GM23248 (cell line): ENCODE measurements at places on chromosomes 12 and 14.

GRCh38 chr12:127640181-127640886 lies 626.6 kb upstream of the TMEM132C start:
- peak; percentile 78 for DNase-seq

GRCh38 chr14:54338696-54339317 lies 58.0 kb upstream of the CDKN3 start:
- DNase-seq, result peak; percentile 63

GRCh38 chr12:84767079-84767478 lies 145.5 kb downstream of the SLC6A15 start:
- no peak for DNase-seq

- DNase-seq, result peak; percentile 57
Measured at GRCh38 chr12:95351748-95352147, 122.2 kb upstream of the METAP2 start.

- no peak for DNase-seq
Measured at GRCh38 chr12:31989571-31990362, 30.6 kb downstream of the RESF1 start.

- no peak for DNase-seq
Measured at GRCh38 chr14:61264010-61264571, 17.0 kb downstream of the TMEM30B start.

- peak; percentile 54 for DNase-seq
Measured at GRCh38 chr12:47033081-47033480, 46.3 kb upstream of the PCED1B start.

GRCh38 chr14:89618330-89618708 lies 201.3 kb upstream of the FOXN3 start:
- peak; percentile 64 for DNase-seq

- DNase-seq, result no peak
Measured at GRCh38 chr12:59179231-59179630, 258.9 kb upstream of the LRIG3 start.

GRCh38 chr12:120134307-120134980 lies 17.9 kb upstream of the RAB35 start:
- DNase-seq, result no peak

- no peak for DNase-seq
Measured at GRCh38 chr12:117596968-117597367, 235.5 kb upstream of the NOS1 start.

DNA sequence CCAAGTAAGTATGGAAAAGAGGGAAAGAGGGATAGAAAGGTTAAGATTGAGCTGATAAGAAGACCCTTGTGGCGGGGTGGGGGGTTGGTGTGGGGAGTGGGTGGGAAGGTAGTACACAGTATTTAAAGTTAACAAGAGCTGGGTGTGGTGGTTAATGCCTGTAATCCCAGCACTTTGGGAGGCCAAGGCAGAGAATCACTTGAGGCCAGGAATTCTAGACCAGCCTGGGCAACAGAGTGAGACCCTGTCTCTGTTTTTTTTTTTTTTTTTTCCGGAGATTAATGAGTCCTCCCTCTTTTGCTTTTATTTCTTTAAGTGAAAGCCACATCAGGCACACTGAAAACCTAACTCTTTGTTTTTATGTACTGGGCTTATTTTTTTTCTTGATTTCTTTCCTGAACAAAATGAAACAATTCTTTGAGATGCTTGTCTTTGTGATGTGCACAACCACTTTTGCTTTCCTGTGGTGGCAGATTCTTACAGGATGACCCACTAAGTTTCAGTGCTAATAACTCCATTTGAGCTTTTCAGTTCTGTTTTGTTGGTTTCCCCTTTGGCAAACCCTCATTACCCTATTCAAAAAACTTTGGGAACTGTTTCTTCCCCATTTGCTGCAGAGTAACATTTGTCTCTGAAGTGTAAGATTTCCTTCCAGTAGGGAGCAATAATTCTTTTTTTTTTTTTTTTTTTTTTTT lies 54.8 kb downstream of the WNK1 start:
- DNase-seq, result peak; percentile 24

DNA sequence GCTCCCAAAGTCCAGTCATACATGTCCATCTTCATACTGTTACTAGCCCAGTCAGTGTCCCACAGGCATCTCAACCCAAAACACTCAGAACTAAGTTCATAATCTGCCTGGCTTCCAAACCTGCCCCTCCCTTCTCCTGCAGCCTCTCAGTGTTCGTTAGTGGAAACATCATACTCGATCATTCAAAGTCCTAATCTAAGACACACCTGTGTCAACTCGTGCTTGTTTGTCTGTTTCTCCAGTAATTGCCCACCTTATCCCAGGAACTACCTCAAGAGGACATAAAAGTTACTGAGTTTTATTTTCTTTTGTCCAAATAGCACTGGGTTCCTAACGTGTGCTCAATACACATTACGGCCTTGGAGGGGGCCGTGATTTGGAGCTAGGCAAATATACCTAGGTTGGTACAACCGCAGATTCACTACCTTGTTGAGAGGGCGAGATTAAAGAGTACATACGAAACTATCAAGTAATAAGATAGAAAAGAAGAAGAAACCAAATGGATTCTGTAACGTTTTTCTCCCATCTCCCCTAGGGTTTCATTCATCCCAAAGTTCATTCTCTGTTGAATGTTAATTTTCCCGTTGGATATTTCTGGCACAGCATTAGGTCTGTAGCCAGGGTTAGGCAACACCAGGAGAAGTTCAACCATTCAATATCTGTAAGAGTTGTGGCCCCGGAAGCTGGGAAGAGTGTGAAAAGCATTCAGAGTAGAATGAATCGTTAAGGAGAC lies 3.2 kb downstream of the RNASE8 start:
- no peak for DNase-seq

- DNase-seq, result no peak
Measured at GRCh38 chr14:90703841-90704737, 112.1 kb downstream of the TTC7B start.

- DNase-seq, result no peak
Measured at GRCh38 chr14:59159169-59159568, 29.3 kb upstream of the DAAM1 start.

- peak; percentile 84 for DNase-seq
Measured at GRCh38 chr12:6088921-6089747, 35.3 kb downstream of the VWF start.

- peak; percentile 65 for DNase-seq
Measured at GRCh38 chr12:75706786-75707605, 195.6 kb upstream of the KRR1 start.

DNA sequence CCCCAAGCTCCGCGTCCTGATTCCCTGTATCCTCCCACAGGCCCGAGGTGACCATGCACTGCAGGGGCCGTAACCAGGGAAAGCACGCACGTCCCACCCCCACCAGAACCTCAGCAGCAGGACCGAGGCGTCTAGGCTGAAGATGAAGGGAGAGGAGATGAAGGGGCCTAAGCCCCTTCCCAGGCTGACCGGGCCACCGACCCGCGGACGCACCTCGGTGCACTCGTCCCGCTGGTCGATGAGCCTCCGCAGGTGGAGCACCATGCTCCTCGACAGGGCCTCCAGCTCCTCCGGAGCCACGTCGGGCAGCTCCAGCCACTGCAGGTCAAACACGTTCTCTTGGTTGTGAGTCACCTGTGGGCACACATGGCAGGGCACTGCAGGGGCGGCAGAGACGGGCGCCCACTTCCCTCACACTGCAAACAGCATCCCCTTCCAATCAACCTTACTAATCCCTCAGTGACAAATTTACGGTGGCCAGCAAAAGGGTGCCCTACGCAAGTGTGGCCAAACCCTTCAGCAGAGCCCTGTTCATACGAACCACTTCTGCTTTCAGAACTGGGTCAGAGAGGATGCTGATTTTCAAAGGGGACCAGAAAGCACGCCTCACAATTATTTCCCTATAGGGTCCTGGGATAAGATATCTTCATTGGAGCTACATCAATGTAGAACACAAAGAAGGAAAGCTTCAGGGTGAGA lies 77.8 kb downstream of the CCDC88C start:
- no peak for DNase-seq
